ENCODE measurements at places on chromosomes 11 and 22.

DNA sequence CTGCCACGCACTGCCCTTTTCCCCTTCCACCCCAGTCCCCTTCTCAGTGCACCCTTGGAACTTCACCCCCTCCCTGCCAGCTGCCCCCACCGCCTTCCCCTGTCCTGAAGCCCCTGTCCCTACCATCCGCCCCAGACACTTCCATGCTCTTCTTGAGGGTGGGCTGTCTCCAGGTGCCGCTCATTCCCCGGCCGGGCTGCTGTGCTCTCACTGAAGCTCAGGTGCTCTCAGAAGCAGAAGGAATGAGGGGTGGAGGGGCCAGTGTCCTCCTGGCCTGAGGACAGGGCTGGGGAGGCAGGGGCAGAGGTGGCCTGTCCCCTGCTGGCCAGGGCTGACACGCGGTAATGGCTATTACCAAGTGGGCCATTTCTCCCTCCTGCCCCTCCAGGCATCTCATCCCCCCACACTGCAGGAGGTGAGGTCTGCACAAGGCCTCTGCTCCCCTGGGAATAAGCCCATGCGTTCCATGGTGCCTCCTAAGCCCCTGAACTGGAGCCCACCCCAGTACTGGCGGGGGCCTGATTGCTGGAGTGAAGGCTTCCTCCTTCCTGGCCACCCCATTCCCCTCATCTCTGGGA is 6.6 kb upstream of the BID start:
- no peak for DNase-seq

DNA sequence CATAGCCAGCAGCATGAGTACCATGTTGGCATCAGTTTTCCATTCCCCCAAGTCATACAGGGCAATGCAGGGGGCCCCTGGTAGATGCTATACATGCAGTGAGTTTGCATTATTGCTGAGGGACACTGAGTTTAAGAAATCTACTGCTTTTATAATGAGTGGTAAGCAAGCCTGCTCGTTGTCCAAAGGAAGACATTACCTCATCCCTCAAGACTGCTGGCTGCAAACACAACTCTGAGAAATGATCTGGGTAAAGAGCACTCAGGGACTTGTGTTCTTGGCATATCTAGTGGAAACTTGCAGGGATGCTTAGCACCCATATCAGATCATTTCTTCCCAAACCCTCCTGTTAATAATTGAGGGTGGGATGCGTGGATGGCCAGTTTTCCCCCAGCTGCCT is 77.9 kb downstream of the CWC15 start:
- no peak for DNase-seq

DNA sequence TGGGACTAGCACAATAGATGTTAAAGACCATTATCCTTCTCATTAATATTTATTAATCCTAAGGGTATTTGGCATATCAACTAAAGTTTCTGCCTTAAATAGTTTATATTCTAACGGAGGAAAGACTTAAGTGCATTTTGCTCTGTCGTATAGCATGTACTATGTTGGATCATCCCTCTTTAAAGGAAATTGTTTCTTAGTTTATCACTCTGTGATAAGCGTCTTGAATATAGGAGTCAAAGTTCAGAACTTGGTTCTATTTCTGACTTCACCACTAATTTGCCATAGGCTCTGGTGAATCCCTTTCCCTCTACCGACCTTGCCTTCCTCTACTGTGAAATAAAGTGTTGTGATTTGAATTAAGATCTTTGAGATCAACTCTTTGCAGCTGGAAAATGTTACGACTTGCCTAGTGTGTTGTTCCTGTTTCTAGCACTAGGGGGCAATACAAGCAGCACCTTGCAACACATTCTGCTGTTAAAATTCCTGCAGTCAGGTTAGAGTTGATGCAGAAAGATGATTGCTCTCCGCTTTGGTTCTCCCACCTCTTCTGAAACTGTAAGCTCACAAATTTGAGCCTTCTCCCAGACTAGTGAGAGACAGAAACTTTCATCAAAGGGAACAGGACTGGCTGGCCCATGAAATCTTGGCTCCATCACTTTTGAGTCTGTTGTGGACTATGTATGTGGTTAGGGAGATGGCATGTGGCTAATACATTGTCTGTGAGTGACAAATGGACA is 27.8 kb upstream of the ZNRF3 start:
- peak; percentile 65 for DNase-seq

- no peak for DNase-seq
Measured at GRCh38 chr11:2306877-2307500, 5.2 kb downstream of the TSPAN32 start.

DNA sequence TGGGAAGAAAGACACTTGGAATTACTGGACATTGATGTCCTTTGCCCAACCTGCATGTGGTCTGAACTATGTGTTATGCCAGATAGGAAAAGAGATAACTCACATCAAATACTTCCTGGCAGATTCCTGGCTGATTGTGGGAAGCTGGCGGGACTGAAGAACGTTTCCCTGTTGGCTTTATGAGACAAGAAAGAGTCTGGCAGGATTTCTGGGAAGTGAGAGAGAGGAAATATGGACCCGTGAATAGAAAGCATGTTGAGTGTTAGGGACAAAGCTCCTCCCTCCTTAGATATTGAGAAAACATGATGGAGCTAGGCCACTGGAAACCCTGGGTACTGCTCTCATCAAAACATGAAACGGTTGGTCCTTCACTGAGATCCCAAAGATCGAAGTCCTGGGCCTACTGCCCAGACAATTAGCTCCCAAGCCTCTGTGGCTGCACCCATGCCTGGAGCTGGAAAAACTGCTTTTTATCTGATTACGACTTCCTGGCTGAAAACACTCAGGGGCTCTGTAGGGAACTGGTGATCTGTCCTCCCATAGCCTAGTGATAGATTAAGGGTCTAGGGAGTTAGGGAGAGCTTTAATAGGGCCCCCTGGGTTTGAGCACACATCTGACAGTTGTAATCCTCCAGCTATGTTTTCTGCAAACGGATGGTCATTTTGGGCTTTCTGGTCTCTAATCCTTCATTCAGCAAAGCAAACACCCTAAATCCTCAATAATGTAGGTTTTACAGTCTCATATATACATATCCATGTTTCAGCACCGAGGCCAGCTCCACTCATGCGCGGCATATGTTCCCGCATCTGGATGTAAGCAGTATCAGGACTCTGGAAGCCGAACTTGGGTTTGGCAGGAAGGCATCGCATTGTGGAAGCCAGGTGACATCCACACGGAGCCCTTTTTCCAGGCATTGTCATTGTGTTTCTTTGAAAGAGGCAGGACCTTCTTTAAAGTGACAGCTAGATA is 6.1 kb upstream of the B3GAT1 start:
- no peak for DNase-seq

- DNase-seq, result peak; percentile 81
Measured at GRCh38 chr11:62081378-62082291, 42.2 kb upstream of the INCENP start.

DNA sequence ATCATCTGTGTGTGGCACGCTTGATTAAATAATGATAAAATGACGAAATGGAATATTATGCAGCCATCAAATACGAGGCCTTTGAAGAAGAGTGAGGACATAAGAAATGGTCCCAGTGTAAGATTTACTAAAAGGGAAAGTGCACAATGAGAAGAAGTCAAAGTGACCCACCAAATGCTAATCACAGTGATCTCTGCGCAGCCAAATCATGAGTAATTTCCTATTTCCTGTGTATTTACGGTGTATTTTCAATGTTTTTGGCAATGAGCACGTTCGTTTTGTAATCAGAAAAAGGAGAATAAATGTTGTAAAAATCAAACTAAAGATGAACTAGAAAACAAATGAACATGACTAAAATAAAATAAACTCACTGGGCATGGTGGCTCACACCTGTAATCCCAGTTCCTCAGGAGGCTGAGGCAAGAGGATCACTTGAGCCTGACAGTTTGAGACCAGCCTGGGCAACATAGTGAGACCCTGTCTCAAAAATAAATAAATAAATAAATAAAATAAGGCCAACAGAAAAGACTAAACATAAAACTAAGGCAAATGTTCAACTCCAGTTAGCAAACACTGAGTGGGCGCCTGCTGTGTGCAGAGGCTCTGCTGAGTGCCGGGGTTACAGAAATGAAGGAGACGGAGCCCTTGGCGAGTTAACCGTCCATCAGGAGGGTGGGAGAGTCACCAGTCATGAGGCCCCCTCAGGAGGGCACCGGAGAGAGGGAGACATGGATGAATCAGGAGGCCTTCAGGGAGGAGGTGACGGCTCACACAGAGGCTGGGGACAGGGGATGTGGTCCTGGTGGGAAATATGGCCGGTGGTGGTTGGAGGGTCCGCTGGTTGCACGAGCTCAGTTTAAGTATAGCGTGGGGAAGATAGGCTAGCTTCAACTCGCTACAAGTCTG is 26.0 kb upstream of the CBX7 start:
- peak; percentile 25 for DNase-seq

DNA sequence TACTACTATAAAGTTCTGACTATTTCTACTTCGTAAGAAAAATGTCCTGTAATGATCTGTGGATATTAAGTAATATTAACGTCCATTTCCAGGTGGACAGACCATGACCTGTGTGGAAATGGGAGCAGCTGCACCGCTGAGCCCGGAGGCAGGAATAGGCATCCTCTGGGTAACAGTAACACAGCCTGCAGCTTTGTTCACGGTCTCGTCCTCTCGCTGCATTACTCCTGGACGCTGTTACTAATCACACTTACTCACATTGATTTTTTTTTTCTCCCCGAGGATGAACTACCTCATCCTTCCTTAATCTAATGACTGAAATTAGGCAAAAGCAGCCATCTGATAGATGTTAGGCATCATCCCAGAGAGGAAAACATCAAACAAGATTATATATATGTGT is 345.7 kb upstream of the NARS2 start:
- no peak for DNase-seq

DNA sequence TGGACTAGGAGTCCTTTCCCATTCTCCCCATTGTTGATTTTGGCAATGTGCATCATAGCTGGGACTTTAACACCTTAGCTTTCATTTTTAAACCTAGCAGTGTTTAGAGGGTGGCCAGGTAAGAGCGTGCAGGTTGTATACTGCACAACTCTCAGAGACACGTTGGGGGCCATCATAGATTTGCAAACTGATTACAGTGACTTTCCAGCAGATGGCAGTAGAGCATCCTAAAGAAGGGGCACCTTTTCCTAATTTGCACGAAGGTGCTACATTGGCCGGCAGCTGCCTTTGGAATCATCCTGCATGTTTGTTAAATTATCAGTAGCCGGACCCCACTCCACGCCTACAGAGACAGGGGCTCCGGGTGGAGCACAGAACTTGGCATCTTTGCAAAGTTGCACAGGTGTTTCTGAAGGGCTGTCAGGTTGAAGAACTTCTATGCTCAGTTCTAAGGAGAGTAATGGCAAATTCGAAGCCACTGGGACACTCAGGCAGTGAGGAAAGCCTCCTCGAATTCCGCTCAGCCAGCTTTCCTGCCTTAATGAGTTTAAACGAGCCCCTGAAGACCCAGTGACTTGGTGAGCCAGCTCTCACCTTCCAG is 7.7 kb downstream of the LHFPL7 start:
- DNase-seq, result peak; percentile 55

DNA sequence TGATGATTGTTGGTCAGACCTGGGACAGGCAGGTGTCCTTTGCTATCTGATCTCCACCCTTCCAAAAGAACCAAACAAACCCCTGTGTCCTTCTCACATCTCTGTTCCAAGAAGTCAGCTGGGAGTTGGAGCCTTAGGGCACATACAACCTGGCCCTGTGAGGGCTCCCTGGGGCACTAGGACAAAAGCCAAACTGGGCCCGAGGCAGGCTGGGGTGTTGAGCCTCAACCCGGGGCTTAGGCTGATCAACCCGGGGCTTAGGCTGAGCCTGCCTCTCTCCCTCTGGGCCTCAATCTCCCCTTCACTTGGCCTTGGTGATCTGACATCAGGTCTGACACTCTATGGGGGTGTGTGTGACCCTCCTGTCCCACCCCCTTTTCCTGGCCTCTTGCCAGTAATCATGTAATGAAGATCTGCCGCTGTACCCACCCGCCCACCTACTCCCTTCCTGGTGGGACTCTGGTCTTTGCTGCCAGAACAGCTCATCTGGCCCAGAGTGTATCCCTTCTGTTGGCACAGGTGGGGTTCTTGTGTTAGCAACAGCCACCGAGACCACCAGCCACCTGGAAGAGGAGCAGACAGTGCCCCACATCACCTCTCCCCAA is 22.8 kb upstream of the UVRAG start:
- no peak for DNase-seq

GRCh38 chr11:9315078-9315688 is 790 bp upstream of the TMEM41B start:
- no peak for DNase-seq

DNA sequence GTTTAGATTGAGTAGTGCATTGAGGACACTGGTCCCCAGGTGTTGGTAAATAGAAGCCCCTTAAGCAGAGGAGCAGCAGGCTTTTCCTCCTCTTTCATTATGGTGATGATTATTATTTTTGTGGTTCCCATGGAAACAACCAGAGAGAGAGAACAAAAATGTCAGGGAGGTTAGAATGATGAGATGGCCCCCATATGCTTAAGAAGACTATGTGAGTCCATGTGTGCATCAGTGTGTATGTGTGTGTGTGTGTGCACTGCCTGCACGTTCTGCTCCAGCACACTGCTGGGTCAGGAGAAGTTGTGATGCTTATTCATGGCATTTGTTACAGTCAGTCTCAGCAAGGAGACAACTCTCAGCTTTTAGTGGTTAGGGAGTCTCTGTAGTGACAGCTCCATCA is 724.2 kb downstream of the NTM start:
- no peak for DNase-seq

DNA sequence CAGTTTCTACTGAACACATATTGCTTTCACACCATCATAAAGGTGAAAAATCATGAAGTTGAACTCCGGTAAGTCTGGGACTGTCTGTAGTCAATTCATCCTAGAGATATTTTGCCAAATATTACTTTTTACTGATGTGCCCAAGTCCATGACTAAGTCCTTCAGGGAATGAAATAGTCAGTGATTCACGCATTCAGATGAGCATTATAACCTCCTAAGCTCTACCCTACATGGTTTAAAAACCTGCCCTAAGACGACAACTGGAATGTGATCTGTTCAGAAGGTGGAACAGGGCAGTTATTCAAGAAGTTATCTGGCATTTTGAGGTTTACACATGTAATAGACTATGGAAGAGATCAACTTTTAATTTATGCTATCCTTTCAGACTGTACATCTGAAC is 125.6 kb downstream of the TRPC6 start:
- no peak for DNase-seq

GRCh38 chr22:37026325-37026724 is 6.8 kb downstream of the MPST start:
- no peak for DNase-seq

DNA sequence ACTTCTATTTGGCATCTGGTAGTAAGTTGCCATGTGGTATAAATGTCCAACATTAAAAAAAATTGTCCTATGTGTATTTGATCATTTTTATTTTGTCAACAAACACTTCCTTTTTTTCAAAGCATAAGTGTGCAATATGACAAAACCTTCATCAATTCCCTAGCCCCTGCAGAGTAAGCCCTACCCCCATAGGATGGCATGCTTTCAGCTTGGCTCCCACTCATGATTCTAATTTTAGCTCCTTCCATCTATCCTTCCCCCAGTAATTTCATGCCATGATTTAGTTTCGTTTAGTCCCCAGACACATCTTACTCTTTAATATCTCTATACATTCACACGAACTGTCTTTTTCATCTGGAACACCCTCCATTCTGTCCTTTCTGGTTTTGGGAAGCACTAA is 250.6 kb upstream of the RAG2 start:
- no peak for DNase-seq

Data from CD4-positive, alpha-beta T cell treated with Interleukin-21 for 1 hour (primary cell).